Stimulated activated CD4-positive, alpha-beta T cell treated with anti-CD3 and anti-CD28 coated beads, Interleukin-1b, Interleukin-23, amount 100 ng/mL, for 4 hours (primary cell): ENCODE measurements at places on chromosomes 1 and 21.

- no peak for DNase-seq
These were observed 36.1 kb upstream of the CACYBP start for GRCh38 chr1:174963529-174964125.

DNA sequence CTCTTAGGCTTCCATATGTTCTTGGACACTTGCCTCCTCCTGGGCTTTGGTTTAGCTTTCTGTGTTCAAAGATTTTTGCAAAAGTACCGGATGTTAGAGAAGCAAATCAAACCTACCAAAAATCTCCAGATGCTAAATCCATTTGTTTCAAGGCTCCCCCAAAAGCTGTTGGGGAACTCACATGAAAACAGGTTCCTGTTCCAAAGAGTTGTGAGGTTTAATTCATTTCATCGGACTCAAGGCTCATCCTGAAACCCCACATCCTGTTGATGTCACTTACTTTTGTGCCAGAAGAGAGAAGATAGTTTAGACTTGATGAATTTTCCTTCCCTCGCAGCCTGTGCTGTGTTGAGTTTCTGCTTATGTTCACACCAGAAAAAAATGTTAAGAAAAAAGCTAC lies 41.7 kb upstream of the RXRG start:
- DNase-seq: no peak

GRCh38 chr1:105793536-105794146 lies 1262.8 kb upstream of the PRMT6 start:
- DNase-seq: no peak

- DNase-seq: no peak
These were observed 211.4 kb upstream of the PKN2 start for GRCh38 chr1:88472714-88473113.

- DNase-seq: no peak
These were observed 16.5 kb downstream of the ATF3 start for GRCh38 chr1:212624976-212625501.

GRCh38 chr1:67536957-67537666 lies 106.9 kb upstream of the SERBP1 start:
- DNase-seq: no peak

- DNase-seq: no peak
These were observed 4.0 kb downstream of the H6PD start for GRCh38 chr1:9238550-9238949.

DNA sequence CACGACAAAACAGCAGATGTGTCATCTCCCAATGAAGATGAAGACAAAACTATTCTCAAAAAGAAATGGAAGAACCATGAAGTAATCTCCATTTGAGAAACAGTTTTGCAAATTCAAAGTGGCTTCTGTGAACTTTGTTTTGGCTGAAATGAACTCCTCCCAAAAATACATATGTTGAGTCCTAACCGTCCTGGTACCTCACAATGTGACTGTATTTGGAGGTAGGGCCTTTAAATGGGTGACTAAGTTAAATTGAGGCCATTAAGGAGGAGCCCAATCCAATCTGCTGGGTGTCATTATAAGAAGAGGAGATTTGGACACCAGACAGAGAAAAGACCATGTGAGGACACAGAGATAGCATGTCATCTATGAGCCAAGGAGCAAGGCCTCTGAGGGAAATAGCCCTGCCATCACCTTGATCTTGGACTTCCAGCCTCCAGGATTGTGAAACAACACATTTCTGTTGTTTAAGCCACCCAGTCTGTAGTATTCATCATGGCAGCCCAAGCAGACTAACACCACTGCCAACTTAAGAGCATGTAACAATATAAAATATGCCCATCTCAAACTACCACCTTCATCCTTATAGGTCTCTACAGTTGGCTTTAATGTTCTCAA lies 38.3 kb upstream of the KCNE1 start:
- no peak for DNase-seq
